ENCODE measurements at places on chromosomes 2 and 18.

- DNase-seq = no peak
These were observed 53.9 kb downstream of the MAP4K3 start for GRCh38 chr2:39383146-39383545.

GRCh38 chr2:31505111-31505510 lies 75.6 kb downstream of the SRD5A2 start:
- DNase-seq = no peak

DNA sequence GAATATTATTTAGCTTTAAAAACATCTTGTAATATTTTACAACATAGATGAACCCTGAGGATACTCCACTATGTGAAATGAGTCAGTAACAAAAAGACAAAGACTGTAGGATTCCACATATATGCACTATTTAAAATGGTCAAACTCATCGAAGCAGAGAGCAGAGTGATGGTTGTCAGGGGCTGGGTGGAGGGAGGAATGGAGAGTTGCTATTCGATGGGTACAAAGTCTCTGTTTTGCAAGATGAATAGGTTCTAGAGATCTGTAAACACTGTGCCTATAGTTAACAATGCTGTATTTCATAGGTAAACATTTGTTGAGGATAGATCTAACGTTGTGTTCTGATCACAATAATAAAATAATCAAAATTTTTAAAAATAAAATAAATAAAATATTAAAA lies 1675.9 kb upstream of the CELF4 start:
- no peak for DNase-seq

GRCh38 chr2:8256905-8257304 lies 425.0 kb upstream of the ID2 start:
- DNase-seq = no peak

GRCh38 chr2:200138391-200139124 lies 167.9 kb upstream of the SPATS2L start:
- DNase-seq = no peak

DNA sequence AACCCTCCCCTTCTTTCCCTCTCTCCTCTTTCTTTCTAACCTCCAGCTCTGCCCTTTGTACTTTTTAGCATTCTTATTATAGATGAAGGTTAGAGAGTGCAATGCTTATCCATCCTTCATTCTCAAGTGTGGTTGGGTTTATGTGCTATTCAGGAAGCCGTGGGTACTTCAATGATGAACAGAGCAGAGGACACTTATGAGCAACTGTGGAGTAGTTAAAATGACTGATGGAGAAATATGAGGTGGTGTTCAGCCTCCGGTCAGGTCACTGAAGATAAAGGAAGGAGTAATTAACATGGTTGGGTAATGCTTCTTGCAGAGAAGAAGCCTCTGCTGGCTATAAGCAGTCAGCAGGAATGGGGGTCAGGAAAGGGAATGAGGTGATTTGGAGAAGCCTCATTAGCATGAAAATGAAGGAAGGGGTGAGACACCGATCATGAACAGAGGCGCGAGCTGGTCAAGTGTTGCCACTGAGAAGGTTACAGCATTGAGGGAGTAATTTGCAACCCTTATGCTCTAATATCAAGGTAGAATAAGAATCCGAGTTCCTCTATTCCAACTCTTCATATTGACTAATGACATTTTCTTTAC lies 174.7 kb downstream of the LPIN1 start:
- no peak for DNase-seq

- no peak for DNase-seq
These were observed 41.2 kb upstream of the TEX51 start for GRCh38 chr2:126857502-126857901.

GRCh38 chr18:70195852-70196434 lies 9.5 kb downstream of the RTTN start:
- DNase-seq = peak; percentile 33

DNA sequence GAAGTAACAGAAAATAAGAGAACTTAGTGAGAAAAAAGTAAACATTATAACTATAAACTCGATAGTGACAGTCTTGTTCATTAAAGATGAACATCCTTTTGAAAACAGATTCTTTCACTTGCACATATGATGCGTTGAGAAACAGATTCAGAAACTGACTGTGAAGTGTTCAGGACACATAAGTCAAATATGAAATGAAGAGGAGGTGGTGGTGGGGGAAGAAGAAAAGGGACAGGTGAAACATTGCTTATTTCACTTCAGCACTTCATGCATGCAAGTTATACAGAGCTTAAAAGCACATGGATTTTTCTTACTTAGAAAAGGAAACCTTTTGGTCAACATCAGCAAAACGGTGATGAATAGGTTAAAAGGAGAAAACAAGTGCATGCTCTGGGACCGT lies 42.5 kb downstream of the STAT4 start:
- no peak for DNase-seq

GRCh38 chr2:97868986-97869721 lies 126.6 kb downstream of the TMEM131 start:
- DNase-seq = peak; percentile 92

DNA sequence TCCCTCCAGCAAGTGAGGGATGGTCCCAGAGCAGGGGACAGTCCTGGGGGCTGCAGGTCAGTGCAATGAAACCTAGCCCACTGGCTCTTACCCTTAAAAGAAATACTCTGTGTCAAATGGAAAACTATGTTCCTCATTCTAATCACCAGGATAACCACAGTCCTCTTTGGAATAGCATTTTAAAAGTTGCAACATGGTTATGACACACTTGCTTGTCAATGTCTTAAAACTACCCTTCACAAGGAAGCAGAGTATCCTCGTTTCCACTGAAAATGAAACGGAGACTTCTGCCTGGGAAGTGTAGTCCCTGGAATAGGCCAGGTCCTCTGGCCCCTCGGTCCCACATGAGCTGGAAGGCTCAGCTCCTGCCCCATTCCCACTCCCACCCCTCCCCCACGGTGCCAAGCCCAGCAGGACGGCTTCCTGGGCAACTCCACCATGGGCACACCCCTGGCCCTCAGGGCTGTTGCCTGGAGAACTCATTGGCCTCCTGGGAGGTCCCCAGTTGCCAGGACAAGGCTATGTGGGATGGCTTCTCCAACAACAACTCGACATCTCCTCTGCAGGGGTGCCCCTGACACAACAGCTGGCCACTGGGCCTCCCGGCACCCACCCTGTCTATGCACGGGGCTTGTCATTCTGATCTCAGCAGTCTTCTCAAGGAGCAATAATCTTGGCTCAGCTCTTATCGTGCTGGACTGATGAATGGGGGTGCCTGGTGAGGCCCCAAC lies 38.3 kb upstream of the ST3GAL5 start:
- DNase-seq = no peak

GRCh38 chr18:29979881-29980280 lies 1062.7 kb downstream of the DSC3 start:
- peak; percentile 1 for DNase-seq

DNA sequence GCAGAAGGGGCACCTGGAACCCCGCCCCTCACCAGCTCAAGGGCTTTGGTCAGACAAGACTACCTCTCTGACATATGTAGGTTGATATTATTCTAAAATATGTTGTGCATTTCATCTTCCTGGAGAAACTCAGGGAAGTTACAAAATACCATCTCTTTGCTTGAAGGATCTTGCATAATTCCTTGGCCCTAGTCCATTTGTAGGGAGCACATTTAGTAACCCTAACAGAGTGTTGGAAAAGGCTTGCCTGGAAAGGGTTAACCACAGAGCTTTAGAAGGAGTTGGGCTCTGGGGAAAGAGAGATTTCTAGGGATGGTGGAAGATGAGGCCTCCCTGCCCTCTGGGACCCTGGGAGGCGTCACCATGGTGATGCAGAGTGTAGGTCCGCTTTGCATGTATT lies 143.0 kb upstream of the SLC1A4 start:
- DNase-seq = no peak

DNA sequence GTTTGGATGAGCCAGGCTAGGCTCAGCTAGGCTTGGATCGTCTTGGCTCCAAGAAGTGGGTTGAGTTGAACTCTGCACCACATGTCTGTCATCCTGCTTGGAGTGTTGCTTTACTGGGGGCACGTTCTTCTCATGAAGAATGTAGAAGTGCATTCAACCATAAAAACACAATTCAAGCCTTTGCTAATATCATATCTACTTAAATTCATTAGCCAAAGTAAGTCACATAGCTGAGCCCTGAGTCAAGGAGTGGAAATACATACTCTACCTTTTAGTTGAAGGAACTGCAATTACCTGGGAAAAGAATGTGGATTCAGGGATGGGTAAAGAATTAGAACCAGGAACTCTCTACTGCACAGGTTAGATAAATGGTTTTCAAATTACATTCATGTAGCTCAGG lies 360.4 kb upstream of the KCNH7 start:
- DNase-seq = no peak

- no peak for DNase-seq
These were observed 49.0 kb downstream of the PIAS2 start for GRCh38 chr18:46868169-46868921.

- DNase-seq = no peak
These were observed 11.9 kb upstream of the AGFG1 start for GRCh38 chr2:227460070-227460485.

DNA sequence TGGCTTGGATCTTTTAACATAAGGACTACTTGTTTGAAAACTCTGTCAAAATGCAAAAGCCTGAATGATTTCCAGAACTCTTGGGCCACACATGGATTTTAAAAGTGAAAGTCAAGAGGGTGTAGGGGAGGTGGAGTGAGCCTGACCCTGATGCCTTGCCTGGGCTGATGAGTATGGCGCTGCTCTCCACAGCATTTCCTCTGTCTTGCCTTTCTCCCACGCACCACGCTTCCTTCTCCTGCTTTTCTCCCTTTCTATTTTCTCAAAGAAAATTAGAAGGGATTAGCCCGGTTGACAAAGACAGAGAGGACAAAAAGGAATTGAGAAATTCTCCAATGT lies 207.0 kb upstream of the CCDC68 start:
- no peak for DNase-seq

GRCh38 chr2:230896346-230897115 lies 28.5 kb downstream of the GPR55 start:
- DNase-seq = no peak

DNA sequence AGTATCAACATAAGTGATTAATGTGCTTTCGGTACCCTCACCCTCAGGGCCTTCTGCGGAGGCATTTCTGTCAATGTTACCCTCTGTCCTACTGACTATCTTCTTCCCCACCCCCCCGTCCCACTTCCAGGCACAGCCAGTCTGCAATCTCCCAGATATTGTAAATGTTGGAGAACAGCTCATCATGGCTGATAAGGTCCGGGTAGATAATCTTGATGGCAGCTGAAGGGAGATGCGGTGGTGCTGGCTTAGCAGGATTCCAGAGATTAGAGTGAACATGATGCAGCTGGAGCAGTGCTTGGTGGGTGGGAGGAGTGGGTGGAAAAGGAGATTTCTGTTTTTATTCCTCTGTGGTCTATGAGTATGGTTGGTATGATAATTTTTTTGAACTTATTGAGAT lies 15.5 kb downstream of the GTF2A1L start:
- no peak for DNase-seq

DNA sequence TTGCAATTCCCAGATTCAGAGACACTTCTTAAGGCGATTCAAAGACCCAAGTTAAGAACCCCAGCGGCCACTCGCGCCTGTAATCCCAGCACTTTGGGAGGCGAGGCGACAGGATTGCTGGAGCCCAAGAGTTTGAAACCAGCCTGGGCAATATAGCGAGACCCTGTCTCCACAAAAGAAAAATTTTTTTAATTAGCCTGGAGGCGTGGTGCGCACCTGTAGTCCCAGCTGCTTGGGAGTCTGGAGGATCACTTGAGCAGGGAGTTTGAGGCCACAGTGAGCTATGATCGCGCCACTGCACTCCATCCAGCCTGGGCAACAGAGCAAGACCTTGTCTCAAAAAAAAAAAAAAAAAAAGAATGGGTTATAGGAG lies 585 bp upstream of the ANAPC1 start:
- no peak for DNase-seq

DNA sequence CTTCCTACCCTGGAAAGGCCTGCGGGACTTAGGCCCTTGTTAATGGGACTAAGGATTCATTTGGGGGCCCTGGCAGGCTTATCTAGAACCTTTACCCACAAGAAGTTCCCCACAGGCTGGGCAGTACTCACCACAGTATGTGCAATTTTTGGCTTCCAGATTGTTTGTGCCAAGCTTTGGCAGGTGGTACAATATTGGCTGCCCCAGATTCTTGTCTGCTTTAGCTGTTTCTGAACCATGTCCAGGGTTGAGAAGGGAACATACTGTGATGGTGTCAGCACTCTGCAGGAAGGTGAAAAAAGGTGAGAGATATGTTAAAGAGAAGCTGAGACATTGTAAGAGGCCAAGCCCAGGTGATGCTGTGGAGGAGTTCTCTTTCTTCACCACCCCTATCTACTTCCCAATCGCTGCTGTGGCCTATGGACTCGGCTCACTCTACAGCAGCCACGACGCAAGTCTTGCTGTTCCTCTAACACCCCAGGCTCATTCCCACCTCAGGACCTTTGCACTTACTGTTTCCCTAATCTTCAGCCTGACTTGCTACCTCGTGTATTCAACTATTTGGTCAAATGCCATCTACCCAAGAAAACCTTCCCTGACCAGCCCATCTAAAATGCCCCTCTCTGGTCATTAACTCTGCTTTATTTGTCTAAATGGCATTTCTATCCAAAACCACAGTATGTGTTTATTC lies 9.2 kb downstream of the SLC4A5 start:
- no peak for DNase-seq

GRCh38 chr2:108905176-108905575 lies 83.8 kb downstream of the EDAR start:
- no peak for DNase-seq

- no peak for DNase-seq
These were observed 47.0 kb upstream of the TTC39C start for GRCh38 chr18:23967321-23968089.

- no peak for DNase-seq
These were observed 112.9 kb downstream of the CLIP4 start for GRCh38 chr2:29227935-29228675.

DNA sequence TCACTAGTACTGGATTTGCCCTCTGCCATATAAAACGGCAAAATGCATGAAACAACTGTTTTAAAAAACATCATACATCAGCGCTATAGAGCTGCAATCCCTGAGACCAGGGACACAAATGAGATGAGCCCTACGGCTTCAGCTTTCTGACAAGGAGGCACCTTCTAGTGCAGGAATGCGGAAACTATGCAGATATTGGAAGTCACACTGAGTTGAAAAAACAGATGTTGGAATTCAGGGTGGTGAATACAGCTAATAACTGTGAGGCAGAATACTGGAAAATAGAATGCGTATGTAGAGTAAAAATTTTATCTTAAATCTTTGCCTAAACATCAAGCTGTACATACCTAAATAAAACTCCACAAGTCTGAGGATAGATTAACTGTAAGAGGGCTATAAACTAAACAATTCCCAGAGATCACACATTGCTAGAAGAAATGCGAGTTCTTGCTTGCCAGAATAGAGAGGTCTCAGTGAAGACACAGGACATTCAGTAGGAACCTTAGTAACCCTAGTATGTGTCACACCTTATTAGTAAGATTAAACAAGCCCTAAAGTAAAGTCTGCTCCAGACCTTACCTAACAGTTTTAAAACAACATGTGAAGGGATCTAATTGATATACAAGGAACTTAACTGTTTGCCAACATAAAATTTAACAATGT lies 541.4 kb upstream of the DDX18 start:
- no peak for DNase-seq

GRCh38 chr2:132845339-132845738 lies 175.3 kb upstream of the LYPD1 start:
- no peak for DNase-seq

All from kidney capillary endothelial cell (primary cell).